ENCODE measurements at places on chromosomes 6 and 20.
A peak's percentile ranks its signal among the peaks of the same experiment; 100 is the strongest.

GRCh38 chr6:124970243-124970642, 8.0 kb downstream of the RNF217 start:
- DNase-seq, result no peak

- peak; percentile 25 for DNase-seq
Measured at GRCh38 chr20:53208110-53208832, 236.1 kb downstream of the TSHZ2 start.

- DNase-seq, result no peak
Measured at GRCh38 chr6:135600086-135600702, 102.7 kb upstream of the AHI1 start.

GRCh38 chr6:134994431-134994830, 44.5 kb upstream of the ALDH8A1 start:
- DNase-seq, result no peak

- no peak for DNase-seq
Measured at GRCh38 chr20:11170565-11170964, 496.8 kb upstream of the JAG1 start.

DNA sequence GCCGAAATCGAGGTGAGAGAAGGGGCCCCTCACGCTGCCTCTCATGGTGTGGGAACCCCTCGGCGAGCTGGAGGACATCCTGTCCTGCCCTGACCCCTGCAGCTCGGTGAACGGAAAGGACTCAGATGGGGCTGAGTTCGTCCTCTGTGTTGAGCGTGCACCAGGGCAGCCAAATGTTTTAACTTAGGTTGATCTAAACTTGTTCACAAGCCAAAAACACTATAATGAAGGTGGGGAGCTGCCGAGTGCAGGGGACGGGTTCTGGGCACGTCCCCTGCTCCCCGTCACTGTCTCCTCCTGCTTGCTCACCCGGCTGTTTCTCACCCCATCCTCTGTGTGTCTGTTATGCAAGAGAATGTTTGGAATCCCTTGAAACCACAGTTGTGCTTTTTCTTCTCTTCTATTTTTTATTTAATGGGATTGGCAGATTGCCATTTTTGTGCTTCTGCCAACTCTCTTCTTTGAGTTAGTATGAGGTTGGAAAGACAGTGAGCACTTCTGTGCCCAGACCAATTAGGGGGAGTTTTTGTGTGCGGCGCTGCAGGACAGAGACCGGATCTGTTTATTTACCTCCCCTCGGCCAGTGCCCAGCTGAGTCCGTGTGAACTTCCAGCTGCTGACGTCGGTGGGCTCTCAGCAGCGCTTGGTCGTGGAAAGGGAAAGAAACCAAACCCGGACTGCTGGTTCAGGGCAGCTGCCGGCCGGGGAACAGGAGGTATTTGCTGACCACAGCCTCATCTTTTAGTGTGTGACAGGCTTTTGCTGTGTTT, 158.1 kb downstream of the DTNBP1 start:
- DNase-seq, result no peak

- no peak for DNase-seq
Measured at GRCh38 chr20:62532921-62533320, 57.1 kb upstream of the GATA5 start.

DNA sequence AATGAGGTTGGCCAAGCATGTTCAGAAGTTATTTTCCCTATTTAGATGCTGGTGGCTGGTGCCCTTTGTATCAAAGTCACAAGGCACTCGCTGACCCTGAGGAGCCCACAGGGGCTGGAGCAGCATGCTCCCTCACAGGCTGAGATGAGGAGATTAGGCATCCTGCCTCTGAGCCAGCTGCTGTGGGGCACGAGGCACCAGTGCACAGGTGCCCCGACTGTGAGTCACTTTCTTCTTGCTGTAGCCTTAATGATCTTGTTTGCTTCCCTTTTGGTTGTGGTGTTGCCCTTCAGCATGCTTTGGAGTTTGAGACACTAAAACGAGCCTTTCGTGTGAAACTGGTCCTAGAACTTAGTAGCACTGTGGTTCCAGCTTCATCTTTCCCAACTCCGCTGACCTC, 4.3 kb downstream of the PSMG4 start:
- no peak for DNase-seq

DNA sequence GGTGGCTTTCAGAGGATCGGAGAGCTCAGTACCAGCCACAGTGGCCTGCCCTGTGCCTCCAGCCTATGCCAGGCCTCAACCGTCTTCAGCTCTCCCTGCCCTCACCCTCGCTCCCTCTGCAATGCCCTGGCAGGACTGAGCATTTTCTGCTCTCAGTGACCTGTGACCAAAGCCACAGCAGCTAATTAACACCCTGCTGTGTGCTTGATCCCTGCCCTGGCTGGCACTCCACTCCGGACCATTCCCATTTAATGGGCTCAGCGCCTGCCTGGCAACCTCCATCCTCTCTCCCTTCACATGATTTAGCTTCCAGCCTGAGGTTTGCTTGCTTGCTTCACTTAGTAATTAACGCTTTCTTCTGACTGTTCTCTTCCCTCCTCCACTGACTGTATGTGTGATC, 287.5 kb downstream of the LRFN2 start:
- no peak for DNase-seq

- no peak for DNase-seq
Measured at GRCh38 chr6:112710710-112711109, 363.6 kb downstream of the RFPL4B start.

- no peak for DNase-seq
Measured at GRCh38 chr20:26207237-26207966, 510.7 kb upstream of the ZNF337 start.

DNA sequence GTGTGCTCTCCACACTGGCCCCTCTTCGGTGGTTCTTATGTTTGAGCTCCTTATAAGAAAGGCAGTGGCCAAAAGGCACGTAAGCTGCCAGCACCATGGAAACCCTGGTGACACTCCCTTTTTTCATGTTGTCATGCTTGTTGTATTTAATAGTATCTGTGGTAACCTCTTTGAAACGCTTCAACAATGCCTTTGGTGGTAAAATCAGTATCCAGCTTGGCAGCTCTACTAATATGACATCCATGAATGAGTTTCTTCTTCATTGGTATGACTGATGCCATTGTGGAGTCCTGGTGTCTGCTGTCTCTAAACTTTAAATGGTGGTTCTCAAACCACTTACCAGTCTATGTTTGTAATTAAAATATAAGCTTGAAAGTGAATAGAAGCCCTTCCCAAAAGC, 10.7 kb upstream of the MYLK2 start:
- DNase-seq, result no peak

GRCh38 chr20:25258476-25258805, 10.6 kb downstream of the PYGB start:
- no peak for DNase-seq

GRCh38 chr6:165321555-165322145, 12.2 kb upstream of the C6orf118 start:
- no peak for DNase-seq

- no peak for DNase-seq
Measured at GRCh38 chr6:129644567-129645015, 65.4 kb downstream of the ARHGAP18 start.

DNA sequence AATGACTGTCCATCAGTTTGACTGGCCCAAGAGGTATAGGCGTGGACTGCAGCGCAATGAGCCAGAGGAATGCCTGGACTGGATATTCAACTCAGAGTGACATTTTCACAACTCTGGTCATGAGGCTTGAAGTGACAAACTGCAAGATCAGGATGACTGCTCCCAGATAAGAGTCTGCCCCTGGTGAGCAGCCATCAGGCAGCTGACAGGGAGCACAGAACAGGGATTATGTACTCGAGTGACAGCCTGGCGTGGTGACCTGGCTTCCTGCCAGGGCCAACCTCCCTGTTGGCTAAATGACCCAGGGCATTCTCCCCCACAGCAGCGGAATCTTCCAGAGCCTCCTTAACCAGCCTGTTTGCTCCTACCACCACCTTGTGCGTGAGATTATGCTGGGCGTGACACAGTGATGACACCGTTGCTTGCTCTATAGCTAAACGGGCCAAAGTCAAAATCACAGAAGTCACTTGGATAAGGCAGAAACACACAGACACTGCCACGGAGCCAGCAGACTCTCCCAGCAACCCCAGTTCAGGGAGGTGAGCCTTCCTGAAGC, 209.1 kb upstream of the JARID2 start:
- DNase-seq, result no peak

DNA sequence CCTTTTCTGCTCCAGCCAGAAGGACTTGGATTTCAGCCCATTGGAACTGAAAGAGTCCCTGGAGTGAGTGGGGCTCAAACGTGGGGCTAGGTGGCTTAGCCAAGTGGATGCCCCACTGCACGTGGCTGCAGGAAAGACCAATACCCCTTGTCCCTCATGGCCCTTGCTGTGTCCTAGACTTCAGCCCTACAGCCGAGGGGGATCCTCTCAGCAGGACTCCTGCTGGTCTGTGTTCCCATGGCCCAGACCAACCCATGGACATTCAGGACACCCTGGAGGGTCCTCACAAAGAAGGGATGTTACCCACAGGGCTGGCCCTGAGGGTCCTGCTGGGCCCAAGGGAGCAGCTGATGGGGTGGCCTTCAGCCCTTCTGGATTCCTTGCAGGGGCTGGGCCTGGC, 30.0 kb upstream of the PHACTR3 start:
- no peak for DNase-seq

- DNase-seq, result no peak
Measured at GRCh38 chr6:149683256-149683859, 34.5 kb downstream of the LATS1 start.

GRCh38 chr20:62668441-62669027, 26.2 kb downstream of the SLCO4A1 start:
- DNase-seq, result peak; percentile 48

- DNase-seq, result no peak
Measured at GRCh38 chr6:57089265-57089664, 723 bp upstream of the ZNF451 start.

GRCh38 chr6:43716099-43716498, 28.5 kb upstream of the MRPS18A start:
- no peak for DNase-seq

DNA sequence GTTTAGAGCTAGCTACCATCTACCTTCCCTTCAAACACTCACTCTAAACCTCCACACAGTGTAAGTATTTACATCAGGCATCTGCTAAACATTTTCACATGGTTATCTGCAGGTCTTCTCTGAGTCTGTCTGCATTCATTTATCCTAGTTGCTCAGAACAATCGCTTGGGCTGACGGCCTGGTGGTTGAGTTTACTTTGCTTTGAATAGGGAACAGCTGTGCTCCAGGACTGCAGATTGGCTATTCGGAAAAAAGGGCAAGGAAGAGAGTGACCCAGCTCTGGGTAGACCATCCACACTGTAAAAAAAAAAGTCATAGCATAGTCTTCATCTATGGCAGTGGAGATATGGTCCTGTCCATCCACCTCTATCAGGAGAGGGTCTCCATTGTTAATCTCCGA, 115.3 kb upstream of the ESR1 start:
- DNase-seq, result no peak

- DNase-seq, result no peak
Measured at GRCh38 chr6:55922406-55922805, 47.0 kb upstream of the BMP5 start.

- no peak for DNase-seq
Measured at GRCh38 chr6:43490523-43490939, 13.2 kb downstream of the TJAP1 start.

GRCh38 chr6:131636880-131637792, at the start of gene ENPP3:
Gene ENPP3, plus strand, starts transcription at chr6:131637302. Its CDS starts 83 bp downstream, at chr6:131637385.
- no peak for DNase-seq

DNA sequence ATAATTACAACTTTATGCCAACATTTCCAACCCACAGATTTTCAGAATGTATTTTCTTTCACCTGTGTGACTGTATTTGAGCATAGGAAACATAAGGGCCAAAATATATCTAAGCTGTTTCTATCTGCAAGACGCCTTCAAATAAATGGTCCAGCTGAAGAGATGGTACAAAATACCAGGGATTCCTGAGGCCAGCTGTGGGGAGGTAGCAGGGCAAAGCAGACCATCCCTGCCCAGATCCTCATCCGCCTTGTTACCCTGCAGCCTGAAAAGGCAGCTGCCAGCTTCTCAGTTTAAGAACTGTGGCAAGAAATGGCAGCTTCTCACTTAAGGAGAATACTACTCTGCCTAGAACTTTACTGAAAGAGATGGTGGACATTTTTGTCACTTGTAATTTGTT, 143.3 kb downstream of the KHDC1L start:
- DNase-seq, result no peak

DNA sequence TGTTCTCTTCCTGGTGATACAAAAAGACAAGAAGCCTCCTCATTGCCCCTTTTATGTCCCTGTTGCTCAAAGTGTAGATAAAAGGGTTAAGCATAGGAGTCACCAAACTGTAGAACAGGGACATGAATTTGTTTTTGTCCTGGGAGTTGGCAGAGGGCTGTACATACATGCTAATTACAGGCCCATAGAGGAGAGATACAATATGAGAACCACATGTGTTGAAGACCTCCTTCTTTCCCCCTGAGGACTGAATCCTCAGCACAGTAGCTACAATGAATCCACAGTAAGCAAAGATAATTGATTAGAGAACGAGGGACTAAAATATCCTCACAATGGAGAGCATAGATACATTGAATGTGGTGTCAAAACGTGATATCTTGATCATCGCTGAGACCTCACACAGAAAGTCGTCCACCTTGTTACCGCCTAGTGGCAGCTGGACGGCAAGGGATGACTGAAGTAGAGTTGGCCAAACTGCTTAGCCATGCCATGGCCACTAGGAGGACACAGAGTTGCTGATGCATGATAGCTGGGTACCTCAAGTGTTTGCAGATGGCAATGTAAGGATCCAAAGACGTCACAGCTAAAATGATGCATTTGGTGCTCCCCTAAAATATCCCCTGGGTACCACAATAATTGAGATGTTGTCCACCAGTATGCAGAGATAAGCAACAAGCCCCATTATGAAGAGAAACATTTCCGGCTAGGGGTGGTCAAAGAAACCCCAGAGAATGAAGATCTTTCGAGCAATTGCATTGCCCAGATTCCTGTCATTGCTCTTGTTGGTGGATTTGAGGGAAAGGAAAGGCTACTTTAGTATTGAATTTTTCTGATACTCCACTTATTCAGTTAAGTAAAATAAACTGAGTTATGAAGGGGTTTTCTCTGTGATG, 15.0 kb downstream of the OR2B3 start:
- no peak for DNase-seq

DNA sequence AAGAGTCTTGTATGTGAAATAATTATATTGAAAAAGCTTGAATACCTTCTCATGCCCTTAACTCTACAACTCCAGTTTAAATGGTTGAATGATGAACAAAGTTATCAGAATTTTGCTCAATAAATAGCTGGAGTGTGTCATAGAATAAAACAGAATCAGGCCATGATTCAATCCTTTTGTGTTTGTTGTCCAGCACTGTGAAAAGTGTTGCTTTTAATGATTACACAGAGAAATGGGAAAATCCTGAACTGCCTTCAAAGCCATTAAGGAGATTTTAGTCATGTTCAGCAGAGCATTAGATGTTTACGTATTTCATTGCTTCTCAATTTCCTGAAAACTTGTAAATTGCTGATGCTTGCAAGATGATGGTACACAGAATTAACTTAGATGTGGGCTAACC, 262.9 kb upstream of the BTBD3 start:
- DNase-seq, result no peak

GRCh38 chr20:64011366-64011779, 24.6 kb upstream of the C20orf204 start:
- no peak for DNase-seq

- DNase-seq, result no peak
Measured at GRCh38 chr6:14284969-14285590, 167.5 kb downstream of the CD83 start.

GRCh38 chr6:7433121-7433617, 43.6 kb downstream of the RIOK1 start:
- no peak for DNase-seq

Measured in CD4-positive, alpha-beta T cell treated with Interleukin-4 for 4 hours (primary cell).